GM23338 (cell line): ENCODE measurements at places on chromosomes 12 and 14. TPM values are rescaled to one million over a fixed set of nuclear protein-coding genes. Genes with fewer than 3 reads are reported as not detected.

AKT1 gene
- total RNA-seq, result 74.3 and 78.7 TPM in 2 replicates

PDZRN4 gene
- total RNA-seq, result 0.90 TPM in 1 of 2 replicates, not detected in the other

CCDC184 gene
- total RNA-seq, result 2.8 and 3.7 TPM in 2 replicates

GPATCH2L gene
- total RNA-seq, result 71.0 and 94.4 TPM in 2 replicates

GPR137C gene
- total RNA-seq, result 3.3 and 5.2 TPM in 2 replicates

SAMD15 gene
- 0.76 TPM in 1 of 2 replicates, not detected in the other for total RNA-seq

LGMN gene
- total RNA-seq, result 83.5 and 120 TPM in 2 replicates

TTC9 gene
- 29.2 and 34.2 TPM in 2 replicates for total RNA-seq

ST8SIA1 gene
- total RNA-seq, result 4.2 and 5.1 TPM in 2 replicates

SLC38A1 gene
- 234 and 281 TPM in 2 replicates for total RNA-seq

C14orf132 gene
- total RNA-seq, result 15.1 and 16.2 TPM in 2 replicates

NUBPL gene
- 20.7 and 21.4 TPM in 2 replicates for total RNA-seq

ZNF84 gene
- 36.3 and 46.6 TPM in 2 replicates for total RNA-seq
